GM12864 (cell line): ENCODE measurements at places on chromosomes 5 and 9.
A peak's percentile ranks its signal among the peaks of the same experiment; 100 is the strongest.

DNA sequence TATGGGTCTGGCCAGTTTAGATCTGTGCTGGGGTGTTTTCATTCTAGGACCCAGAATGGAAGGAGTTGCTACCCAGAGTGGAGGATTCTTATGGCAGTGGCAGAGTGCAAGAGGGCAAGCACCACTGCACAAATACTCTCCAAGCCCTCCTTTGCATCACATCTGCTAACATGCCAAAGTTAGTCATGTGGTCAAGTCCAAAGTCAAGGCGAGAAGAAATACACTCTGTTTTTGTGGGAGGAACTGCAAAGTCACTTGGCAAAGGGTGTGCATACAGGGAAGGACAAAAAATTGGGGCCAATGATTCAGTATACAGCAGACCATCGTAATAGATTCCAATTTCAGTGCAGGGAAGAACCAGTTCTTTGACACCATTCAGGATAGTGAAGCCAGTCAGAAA is 43.9 kb upstream of the HMGCS1 start:
- DNase-seq: no peak

- DNase-seq: no peak
Observed at GRCh38 chr5:140674211-140674610, 835 bp upstream of the DND1 start.

DNA sequence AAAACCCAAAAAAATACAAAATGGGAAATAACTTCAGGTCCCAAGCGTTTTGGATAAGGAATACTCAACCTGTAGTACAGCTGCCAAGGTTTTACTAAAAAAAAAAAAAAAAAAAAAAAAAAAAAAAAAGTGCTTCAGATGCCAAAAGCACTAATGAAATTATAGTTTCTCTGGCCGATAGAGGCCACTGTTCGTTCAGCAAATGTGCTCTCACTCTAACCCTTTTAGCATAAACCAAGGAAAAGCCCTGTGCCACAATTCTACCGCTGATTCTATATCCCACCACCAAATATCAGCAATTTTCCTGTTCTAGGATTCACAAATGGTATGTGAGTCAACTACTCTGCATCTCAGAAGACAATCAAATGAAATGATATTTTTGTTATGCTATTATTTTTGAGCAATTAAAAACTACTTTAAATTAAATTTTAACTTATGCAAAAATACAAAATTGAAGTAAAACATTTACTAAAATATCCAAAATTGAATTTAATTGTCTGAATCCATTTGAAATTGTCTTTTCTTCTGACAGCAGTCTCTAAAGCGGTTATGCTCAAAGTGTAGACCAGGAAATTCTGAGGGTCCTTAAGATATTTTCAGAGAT is 79.8 kb downstream of the RICTOR start:
- DNase-seq: peak; percentile 15

DNA sequence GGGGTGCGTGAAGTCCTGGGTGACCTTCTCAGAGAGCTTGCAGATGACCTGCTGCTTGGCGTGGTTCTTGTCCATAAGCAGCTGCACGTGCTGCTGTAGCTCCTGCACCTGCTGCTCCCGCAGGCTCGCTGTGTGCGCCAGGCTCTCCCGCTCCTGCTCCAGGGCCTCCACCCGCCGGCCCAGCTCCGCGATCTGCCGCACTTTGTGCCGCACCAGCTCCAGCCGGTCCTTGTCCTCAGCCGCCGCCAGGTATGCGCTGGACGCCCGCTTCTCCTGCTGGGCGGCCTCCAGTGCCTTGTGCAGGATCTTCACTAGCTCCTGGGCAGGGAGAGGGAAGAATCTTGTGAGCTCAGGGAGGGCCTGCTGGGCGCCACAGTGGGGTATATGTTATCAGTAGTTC is 28.5 kb upstream of the CORO2A start:
- no peak for DNase-seq

DNA sequence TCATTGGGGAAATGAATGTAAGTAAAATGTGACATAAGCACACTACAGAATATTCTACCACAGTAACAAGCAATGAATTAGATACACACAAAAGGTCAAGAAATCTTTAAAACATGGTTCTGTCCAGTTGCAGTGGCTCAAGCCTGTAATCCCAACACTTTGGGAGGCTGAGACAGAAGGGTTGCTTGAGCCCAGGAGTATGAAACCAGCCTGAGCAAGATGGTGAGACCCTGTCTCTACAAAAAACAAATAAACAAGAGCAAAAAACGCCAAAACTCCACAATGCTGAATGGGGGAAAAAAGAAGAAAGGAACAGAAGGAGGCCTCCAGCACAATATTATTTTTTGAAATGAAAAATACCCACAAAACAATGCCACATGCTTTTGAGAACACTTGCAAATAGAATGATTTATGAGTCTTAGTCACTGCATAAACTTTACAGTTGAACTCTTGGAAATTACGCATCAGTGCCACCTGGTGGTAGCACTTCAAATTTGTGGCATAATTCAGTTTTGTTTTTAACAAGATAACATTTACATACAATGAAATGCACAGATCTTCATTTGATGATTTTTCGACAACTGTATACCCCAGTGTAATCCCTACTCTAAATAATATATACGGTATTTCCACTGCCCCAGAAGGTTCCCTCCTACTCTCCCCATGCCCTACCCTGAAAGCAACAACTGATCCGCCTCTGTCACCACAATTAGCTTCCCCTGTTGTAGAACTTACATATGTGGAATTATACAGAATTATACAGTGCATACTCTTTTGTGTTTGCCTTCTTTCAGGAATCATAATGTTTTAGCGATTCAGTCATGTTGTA is 14.4 kb upstream of the SPINK4 start:
- peak; percentile 57 for DNase-seq

- no peak for DNase-seq
Observed at GRCh38 chr5:88480801-88481499, 212.3 kb upstream of the TMEM161B start.

- no peak for DNase-seq
Observed at GRCh38 chr9:90420768-90421513, 221.7 kb downstream of the DIRAS2 start.
